Pons (tissue), 1 donor: ENCODE measurements at places on chromosomes 6 and 20.

DNA sequence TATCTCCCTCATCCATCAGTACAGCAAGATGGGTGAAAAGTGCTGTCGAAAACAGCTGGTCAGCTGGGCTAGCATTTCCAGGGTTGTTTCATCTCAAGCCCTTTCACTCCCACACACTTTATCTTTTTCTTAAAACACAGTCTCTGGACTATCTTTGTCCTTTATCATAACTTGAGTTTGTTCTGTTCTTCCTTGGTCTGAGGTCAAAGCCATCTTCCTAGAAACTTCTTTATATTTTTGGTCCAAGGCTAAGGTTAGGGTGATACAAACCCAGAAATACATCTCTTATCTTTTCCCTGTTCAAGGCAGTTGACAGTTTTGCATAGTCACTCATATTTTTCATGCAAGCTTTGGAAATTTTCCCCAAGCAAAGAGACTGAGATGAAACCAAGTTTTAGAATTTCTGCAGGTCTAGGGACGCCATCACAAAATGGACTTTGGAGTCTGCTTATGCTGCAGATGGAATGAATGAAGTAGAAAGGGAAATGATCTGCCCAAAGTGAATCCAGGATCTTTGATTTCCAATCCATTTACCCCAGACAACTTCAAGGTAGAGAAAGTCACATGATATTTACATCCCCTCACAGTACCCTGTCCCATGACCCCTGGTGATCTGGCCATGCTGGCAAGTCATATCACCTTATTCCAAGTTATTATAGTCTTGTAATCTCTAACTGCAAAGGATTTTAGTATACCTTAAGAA lies 297.0 kb downstream of the ZNF217 start:
- DNase-seq = no peak

GRCh38 chr6:34436803-34437643 lies 11.2 kb upstream of the RPS10 start:
- DNase-seq = no peak

- DNase-seq = no peak
These were observed 205.4 kb upstream of the CST7 start for GRCh38 chr20:24743641-24744040.

DNA sequence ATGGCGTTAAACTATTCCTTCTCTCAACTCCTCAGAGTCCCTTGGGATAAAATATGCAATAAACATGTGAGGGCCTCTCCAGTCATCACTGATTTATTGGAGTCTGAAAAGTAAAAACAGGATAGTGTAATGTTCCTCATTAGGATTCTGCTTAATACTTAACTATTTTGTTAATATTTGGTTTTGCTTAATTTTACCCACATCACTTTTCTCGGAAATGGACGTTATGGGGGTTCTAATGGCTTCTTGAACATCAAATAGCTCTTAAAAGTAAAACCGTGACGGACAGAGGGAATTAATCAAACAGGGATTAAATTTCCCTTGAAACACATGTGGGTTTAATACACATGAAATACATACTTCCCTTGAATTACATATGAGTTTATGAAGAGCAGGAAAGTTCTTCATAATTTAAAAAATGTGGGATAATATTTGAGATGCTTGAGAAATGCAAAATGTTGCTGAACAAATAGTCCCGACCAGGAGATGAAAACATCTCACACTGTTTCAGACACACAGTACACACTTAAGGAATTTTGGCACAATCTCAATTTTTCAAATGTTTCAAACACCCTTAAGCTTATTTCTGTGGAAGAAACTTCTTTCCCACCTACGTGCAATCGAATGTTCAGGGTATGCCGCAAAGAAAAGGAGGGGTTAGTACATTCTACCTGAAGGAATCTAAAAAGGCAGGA lies 38.4 kb upstream of the EIF2S2 start:
- DNase-seq = no peak

DNA sequence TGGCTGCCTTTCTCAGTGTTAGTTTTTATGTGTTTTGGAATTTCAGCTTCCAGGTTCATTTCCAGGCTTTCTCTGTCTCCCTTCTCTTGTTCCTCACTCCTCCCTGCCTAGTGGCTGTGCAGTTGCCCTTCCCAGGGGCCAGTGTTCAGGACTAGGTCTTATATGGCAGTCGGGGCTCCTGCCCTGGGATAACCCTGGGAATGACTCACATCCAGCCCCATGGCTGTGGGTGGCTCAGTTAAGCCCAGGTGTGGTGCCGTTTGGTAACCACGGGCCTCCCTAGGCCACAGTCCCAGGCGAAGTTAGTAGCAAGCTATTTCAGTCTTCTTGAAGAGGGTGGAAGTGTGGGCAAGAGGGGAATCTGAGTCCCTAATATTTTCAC lies 57.4 kb upstream of the DDR1 start:
- no peak for DNase-seq

GRCh38 chr6:85756982-85757381 lies 114.3 kb upstream of the SYNCRIP start:
- peak; percentile 22 for DNase-seq

DNA sequence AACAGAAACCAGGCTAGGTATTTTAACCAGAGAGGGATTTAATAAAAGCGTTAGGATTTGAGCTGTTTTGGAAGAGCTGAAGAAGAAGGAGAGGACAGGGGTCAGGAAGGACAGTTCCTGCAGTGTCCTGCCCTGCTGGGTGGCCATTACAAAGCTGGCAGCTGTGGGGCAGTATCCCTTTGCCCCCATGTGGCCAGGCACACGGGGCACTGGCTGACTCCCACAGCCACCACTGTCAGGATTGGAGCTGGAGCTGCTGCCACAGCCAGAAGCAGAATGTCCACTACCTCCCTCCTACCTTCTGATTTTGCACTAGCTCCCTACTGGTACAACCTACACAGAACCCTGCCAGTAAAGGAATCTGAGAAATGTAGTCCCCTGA lies 46.5 kb downstream of the SLC22A3 start:
- no peak for DNase-seq
